Fibroblast of lung (primary cell): ENCODE measurements at places on chromosomes 5 and 9.

DNA sequence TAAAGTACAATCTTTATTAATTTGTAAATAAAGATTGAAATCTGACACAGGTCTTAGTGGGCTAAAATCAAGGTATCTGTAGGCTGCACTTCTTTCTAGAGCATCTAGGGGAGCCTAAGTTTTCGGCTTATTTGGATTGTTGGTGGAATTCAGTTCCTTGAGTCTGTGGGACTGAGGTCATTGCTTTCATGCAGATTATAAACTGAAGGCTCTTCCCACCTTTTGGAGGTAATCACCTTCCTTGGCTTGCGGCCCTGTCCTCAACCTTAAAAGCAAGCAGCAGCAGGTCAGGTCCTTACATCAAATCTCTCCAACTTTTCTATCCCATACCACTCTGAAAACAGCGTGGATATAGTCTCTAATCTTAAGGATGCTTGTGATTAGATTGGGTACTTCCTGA is 25.9 kb downstream of the MAT2B start:
- H3K36me3 ChIP-seq: no peaks in the 10 kb centered on the region
- no peak for DNase-seq
- no peaks in the 10 kb centered on the region for H3K27me3 ChIP-seq
- H3K4me3 ChIP-seq: no peak overlapping the region

- no peaks in the 10 kb centered on the region for H3K27me3 ChIP-seq
- H3K4me1 ChIP-seq: no peaks in the 10 kb centered on the region
- no peak overlapping the region for H3K27ac ChIP-seq
- H3K36me3 ChIP-seq: peaks cover 4% of the 10 kb centered on the region
- H3K4me3 ChIP-seq: no peak overlapping the region
These were observed 15.2 kb downstream of the MAML1 start for GRCh38 chr5:179747811-179748210.

- peak; percentile 47 for DNase-seq
- H3K4me3 ChIP-seq: peak overlapping the region; percentile 91
- no peaks in the 10 kb centered on the region for H3K27me3 ChIP-seq
- peak overlapping the region; percentile 65 for H3K27ac ChIP-seq
- peaks cover 3% of the 10 kb centered on the region for H3K4me1 ChIP-seq
These were observed 857 bp downstream of the ADAM19 start for GRCh38 chr5:157574456-157575380.

DNA sequence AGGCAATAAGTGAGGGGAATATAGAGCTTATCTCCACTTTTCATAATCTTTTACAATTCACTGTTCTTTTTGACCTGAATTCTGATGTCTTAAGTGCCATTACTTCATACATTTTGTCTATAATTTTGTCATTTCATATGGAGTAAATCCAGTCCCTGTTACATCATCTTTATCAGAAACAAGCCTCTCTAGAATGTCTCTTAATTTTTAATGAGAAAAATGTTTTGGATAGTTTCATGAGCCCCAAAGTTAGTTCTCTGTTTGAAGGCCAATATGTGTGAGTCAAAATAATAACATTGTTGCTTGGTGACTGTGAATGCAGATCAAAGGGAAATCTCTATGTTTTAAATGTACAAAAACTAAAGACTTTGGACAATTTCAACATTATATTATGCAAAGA is 329.6 kb upstream of the ARRDC3 start:
- no peaks in the 10 kb centered on the region for H3K4me1 ChIP-seq
- no peaks in the 10 kb centered on the region for H3K36me3 ChIP-seq
- H3K4me3 ChIP-seq: no peak overlapping the region
- no peak overlapping the region for H3K27ac ChIP-seq
- peak; percentile 53 for DNase-seq

GRCh38 chr5:887947-888637 is 4.5 kb downstream of the BRD9 start:
- peaks cover 46% of the 10 kb centered on the region for H3K36me3 ChIP-seq
- DNase-seq: no peak
- H3K4me3 ChIP-seq: no peak overlapping the region
- no peaks in the 10 kb centered on the region for H3K27me3 ChIP-seq
- H3K27ac ChIP-seq: no peak overlapping the region
